ENCODE measurements at places on chromosomes 12 and 14. TPM values are rescaled to one million over a fixed set of nuclear protein-coding genes. Genes with fewer than 3 reads are reported as not detected.

The REC8 gene
- 144 TPM for total RNA-seq

The LTBP2 gene
- 0.44 TPM for total RNA-seq

The GLIPR1L1 gene
- total RNA-seq = not detected

The GRIN2B gene
- not detected for total RNA-seq

The RBP5 gene
- not detected for total RNA-seq

The ZDHHC22 gene
- not detected for total RNA-seq

The LDHB gene
- total RNA-seq = 577 TPM

The POTEG gene
- total RNA-seq = not detected

The SPTB gene
- not detected for total RNA-seq

The ACOT6 gene
- not detected for total RNA-seq

The AHNAK2 gene
- 0.14 TPM for total RNA-seq

The SART3 gene
- total RNA-seq = 95.3 TPM
